ENCODE measurements at places on chromosomes 3 and 15. TPM values are rescaled to one million over a fixed set of nuclear protein-coding genes. Genes with fewer than 3 reads are reported as not detected.

Gene GOLGA6L25
- total RNA-seq, result not detected

Gene ADAMTS7
- 10.6 TPM for total RNA-seq

Gene PFN2
- total RNA-seq, result 128 TPM

Gene RYR3
- not detected for total RNA-seq

Gene ZBTB47
- total RNA-seq, result 9.3 TPM

Gene ERC2
- 1.4 TPM for total RNA-seq

Gene DUOXA2
- total RNA-seq, result not detected

Gene TATDN2
- 10.6 TPM for total RNA-seq
